Cortex of kidney (tissue), 1 donor: ENCODE measurements at places on chromosomes 16 and 17.

- DNase-seq, result no peak
Observed at GRCh38 chr17:49842371-49842770, 5.5 kb downstream of the TAC4 start.

- DNase-seq, result no peak
Observed at GRCh38 chr17:8120520-8121406, 2.4 kb upstream of the ALOXE3 start.

GRCh38 chr17:54937018-54937417 lies 31.4 kb downstream of the COX11 start:
- no peak for DNase-seq

DNA sequence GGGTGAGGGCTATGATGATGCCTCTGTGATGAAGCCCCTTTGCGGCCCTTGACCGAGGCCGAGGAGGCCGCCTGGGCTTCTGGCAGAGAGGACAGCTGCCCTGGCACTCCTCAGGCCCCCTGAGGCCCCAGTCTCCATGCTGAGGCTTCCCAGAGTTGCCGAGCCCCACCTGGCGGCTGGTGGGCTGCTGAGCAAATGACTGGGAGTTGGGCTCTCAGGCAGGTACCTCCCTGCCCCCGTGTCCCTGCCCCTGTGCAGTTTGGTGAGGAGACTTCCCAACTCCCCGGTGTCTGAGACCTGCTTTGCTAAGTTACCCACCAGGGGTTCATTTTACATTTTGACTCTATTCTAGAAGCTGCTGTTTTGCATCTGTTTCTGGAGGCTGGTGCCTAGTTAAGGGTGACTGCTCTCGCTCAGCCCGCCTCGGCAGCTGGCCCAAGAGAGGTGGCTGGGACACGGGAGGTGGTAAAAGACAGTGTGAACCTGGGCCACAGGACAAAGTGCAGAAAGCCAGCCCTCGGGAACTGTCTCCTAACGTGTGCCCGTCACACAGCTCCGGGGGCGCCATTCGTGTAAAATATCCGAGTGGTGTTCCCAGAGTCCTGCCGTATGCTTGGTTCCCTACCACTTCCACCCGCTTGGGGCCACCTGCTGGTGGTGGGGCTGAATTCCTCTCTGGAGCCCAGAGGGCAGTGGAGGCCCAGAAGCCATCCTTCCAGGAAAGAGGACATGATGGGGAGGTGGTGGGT lies 134.5 kb downstream of the RAB11FIP4 start:
- no peak for DNase-seq

- DNase-seq, result no peak
Observed at GRCh38 chr17:38585056-38585917, 20.5 kb downstream of the SRCIN1 start.

DNA sequence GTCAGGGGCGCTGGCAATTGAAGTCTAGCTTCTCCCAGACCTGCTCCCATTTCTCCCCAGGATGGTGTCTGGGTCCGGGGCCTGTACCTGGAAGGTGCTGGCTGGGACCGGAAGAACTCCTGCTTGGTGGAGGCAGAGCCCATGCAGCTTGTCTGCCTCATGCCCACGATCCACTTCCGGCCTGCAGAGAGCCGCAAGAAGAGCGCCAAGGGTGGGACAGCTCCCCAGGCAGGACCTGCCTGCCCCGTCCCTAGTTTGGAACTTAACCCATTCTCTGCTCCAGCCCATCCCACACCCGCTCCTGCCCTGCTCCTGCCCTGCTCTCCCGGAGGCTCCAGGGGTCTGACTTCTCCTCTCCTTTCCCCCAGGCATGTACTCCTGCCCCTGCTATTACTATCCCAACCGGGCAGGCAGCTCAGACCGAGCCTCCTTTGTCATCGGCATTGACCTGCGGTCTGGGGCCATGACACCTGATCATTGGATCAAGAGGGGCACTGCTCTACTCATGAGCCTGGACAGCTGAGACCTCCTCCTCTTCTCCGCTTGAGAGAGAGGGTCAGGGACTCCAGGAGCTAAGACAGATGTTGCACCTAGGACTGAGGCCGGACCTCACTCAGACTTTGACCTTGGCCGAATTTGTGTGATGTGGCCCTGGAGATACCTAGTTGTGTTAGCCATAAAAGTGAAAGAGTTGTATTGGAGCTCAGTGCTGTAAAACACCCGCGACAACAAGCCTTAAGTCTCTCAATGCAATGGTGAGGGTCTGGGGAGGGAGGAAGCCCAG lies 814 bp upstream of the KDM6B start:
- DNase-seq, result no peak

DNA sequence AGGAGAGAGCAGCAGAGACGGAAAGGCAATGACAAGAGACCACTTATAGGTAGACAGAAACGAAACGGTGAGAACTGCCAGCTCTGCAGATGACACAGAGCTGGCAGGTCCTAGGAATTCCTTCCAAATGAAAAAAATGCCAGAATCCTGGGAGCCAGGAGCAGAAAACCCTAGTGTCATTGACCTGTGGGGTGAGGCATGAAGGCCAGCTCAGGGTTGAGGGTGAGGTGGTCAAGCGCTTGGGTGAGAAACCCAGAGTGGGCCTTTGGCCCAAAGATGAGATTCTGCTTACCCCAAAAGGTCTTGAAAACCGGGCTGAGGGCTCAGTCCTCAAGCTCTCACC lies 9.2 kb downstream of the HIC1 start:
- DNase-seq, result no peak

DNA sequence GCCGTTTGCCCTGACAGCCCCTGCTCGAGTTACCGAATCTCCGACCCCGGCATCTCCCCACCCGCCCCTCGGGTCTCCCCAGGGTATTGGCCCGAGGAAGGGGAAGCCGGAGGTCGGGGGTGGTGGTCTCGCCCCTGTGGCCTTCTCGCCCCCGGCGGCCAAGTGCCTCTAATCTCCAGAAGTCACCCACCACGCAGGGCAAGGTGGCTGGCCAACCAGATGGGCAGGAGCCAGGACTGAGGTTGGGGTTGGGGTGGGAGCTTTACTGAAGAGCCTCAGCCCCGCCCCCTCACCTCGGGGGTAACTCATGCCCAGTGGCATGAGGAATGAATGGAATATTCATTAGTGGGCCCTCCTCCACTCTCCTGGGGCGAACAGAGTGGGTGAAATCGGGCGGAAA lies 637 bp downstream of the DHRS11 start:
- no peak for DNase-seq
